Activated CD4-positive, alpha-beta T cell treated with anti-CD3 and anti-CD28 coated beads, Interleukin-2, amount 10 ng/mL, durations not matched to agents 24 days and 14 days (primary cell): ENCODE measurements at places on chromosomes 7 and 10. TPM values are rescaled to one million over a fixed set of nuclear protein-coding genes. Genes with fewer than 3 reads are reported as not detected.
A peak's percentile ranks its signal among the peaks of the same experiment; 100 is the strongest.

GRCh38 chr10:30978843-30979242, 52.8 kb downstream of the ZNF438 start:
- H3K4me1 ChIP-seq, result peaks cover 4% of the 10 kb centered on the region
- H3K27ac ChIP-seq, result no peak overlapping the region
- no peak overlapping the region for H3K4me3 ChIP-seq
- DNase-seq, result peak; percentile 18

Gene FKBP6
- not detected in 2 replicates for total RNA-seq

Gene GNB2
- 205 and 211 TPM in 2 replicates for total RNA-seq

DNA sequence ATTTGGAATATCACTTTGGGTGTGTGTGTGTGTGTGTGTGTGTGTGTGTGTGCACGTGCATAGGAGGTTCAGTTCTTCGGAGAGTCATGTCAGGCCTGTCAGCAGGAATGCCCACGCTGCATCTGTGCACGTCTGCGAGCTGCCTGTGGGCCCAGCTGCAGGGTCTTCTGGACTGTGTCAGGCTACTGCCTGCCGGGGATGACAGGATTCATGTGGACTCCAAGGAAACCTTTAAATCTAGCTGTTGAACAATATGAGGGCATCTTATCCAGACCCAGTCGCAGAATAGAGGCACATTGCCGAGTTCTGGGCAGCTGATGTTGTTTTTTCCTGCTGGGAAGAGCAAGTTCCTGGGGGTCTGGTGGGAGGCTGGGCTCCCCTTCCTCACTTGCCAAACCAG, 19.0 kb downstream of the AQP1 start:
- peaks cover 1% of the 10 kb centered on the region for H3K27me3 ChIP-seq
- no peak overlapping the region for H3K4me3 ChIP-seq
- no peak for DNase-seq
- H3K36me3 ChIP-seq, result no peaks in the 10 kb centered on the region

Gene GHRHR
- not detected in 2 replicates for total RNA-seq

Gene WDR11
- total RNA-seq, result 48.2 and 50.3 TPM in 2 replicates

DNA sequence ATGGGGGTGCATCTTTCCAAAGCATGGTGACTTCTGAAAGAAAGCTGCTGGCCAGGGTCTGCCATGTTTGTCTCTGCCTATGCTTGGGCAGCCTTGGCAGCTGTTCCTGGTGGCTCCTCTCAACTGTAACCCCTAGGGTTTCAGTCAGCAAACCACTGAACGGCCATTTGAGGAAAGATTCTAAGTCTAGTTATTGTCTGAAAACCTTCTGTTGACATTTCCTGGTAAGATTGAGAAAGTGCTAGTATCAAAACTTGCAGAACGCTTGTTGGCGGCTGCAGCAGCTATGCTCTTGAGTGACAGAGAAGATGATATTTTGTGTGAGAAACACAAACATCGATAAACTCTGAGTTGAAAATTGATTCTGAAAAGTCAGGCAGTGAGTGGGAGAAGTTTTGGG, 523.1 kb downstream of the LRMDA start:
- H3K27ac ChIP-seq, result no peak overlapping the region
- H3K36me3 ChIP-seq, result no peaks in the 10 kb centered on the region
- H3K4me1 ChIP-seq, result no peaks in the 10 kb centered on the region
- H3K4me3 ChIP-seq, result no peak overlapping the region
- DNase-seq, result no peak

Gene MBL2
- not detected in 2 replicates for total RNA-seq

- H3K27me3 ChIP-seq, result peaks cover 3% of the 10 kb centered on the region
- no peak for DNase-seq
- no peak overlapping the region for H3K4me3 ChIP-seq
- peaks cover 19% of the 10 kb centered on the region for H3K4me1 ChIP-seq
These were observed 43.6 kb upstream of the CARD11 start for GRCh38 chr7:3087243-3087755.

Gene TMEM229A
- not detected in 2 replicates for total RNA-seq

Gene SOSTDC1
- total RNA-seq, result not detected in 2 replicates

DNA sequence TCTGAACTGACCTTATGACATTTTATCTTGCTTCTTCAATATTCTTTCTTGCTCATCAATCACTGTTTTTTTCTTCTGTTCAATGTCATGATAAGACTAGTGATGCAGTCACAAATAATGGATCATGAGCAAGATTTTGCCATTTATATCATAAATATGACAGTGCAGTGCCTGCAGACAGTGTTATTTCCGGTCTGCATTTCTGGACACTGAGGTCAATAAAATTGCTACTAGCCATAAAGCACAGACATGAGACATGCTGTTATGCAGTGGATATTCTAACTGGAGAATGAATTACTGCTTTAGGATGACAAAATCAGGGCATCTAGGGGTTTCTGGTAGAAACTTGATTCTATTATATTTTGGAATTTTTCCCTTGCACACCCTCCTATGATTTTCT, 1509.7 kb upstream of the LRRTM3 start:
- H3K4me1 ChIP-seq, result no peaks in the 10 kb centered on the region
- H3K27me3 ChIP-seq, result no peaks in the 10 kb centered on the region
- H3K27ac ChIP-seq, result no peak overlapping the region
- no peak overlapping the region for H3K4me3 ChIP-seq
- DNase-seq, result no peak
- no peaks in the 10 kb centered on the region for H3K36me3 ChIP-seq

DNA sequence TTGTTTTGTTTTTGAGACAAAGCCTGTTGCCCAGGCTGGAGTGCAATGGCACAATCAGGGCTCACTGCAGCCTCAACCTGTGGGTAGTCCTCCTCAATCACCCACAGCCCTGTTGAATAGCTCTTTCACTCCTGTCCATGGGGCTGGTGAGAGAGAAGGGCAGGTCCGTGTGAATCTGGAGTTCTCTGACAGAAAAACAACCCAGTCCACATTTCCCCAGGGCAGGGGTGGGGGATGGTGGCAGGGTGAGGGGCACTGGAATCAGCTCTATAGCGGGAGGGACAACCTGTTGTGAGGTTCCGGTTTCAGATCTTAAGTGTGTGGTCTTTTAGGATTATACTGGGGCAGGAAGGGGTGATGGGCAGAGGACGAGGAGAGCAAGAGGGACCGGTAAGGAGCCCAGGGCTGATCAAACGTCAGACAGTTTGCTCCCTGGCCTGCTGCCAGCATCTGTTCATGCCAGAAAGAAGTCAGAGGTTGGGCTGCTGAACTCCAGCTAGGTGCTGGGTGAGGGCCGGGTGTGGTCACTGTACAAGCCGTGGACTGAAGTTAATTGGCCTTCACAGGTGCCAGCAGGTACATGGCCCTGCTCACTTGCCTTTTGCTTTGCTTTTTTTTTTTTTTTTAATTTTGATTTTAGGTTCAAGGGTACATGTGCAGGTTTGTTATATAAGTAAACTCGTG, 33.2 kb upstream of the MKRN1 start:
- no peaks in the 10 kb centered on the region for H3K4me1 ChIP-seq
- peaks cover 4% of the 10 kb centered on the region for H3K27me3 ChIP-seq
- no peak for DNase-seq
- H3K4me3 ChIP-seq, result no peak overlapping the region

GRCh38 chr10:21975378-21975990, 28.0 kb downstream of the DNAJC1 start:
- peaks cover 4% of the 10 kb centered on the region for H3K4me1 ChIP-seq
- no peak overlapping the region for H3K4me3 ChIP-seq
- no peaks in the 10 kb centered on the region for H3K27me3 ChIP-seq
- no peaks in the 10 kb centered on the region for H3K36me3 ChIP-seq

DNA sequence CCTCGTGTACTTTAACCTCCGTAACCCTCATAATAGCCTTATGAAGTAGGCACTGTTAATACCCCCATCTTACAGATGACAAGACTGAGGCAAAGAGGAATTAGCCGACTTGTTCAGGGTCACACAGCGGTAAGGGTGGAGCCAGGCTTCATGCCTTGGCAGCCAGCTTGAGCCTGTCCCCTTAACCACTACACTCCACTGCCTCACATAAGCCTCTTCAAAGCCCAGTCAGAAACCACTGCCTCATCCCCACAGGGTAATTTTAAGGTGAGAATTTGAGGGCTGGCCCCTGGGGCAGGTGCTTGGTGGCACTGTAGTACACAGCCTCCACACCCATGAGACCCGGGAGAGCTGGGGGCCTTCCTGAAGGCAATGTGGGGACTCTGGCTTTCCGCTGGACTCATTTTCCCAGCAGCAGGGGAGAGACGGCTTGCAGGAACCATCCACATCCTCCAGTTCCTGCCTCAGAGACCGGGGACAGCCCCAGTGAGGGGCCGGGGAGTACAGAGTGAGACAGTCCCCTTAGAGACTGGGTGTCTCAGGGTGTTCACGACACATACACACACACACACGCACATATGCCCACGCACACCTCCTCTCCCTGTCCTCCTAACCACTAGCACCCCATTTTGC, 7.6 kb upstream of the C10orf105 start:
- peaks cover 66% of the 10 kb centered on the region for H3K4me1 ChIP-seq
- H3K36me3 ChIP-seq, result no peaks in the 10 kb centered on the region
- H3K27me3 ChIP-seq, result no peaks in the 10 kb centered on the region
- peak overlapping the region; percentile 98 for H3K27ac ChIP-seq
- peak; percentile 83 for DNase-seq

- no peaks in the 10 kb centered on the region for H3K27me3 ChIP-seq
- DNase-seq, result no peak
- no peak overlapping the region for H3K27ac ChIP-seq
- H3K4me1 ChIP-seq, result no peaks in the 10 kb centered on the region
- no peak overlapping the region for H3K4me3 ChIP-seq
These were observed 116.2 kb downstream of the AVL9 start for GRCh38 chr7:32611201-32612099.

Gene KCNH2
- 0.36 and 0.37 TPM in 2 replicates for total RNA-seq

GRCh38 chr10:81502677-81503359, 372.2 kb upstream of the NRG3 start:
- H3K36me3 ChIP-seq, result no peaks in the 10 kb centered on the region
- no peak for DNase-seq
- H3K27ac ChIP-seq, result no peak overlapping the region

GRCh38 chr10:73858750-73859427, 15.5 kb downstream of the CAMK2G start:
- peak overlapping the region; percentile 71 for H3K27ac ChIP-seq
- DNase-seq, result no peak
- H3K4me1 ChIP-seq, result peaks cover 50% of the 10 kb centered on the region

DNA sequence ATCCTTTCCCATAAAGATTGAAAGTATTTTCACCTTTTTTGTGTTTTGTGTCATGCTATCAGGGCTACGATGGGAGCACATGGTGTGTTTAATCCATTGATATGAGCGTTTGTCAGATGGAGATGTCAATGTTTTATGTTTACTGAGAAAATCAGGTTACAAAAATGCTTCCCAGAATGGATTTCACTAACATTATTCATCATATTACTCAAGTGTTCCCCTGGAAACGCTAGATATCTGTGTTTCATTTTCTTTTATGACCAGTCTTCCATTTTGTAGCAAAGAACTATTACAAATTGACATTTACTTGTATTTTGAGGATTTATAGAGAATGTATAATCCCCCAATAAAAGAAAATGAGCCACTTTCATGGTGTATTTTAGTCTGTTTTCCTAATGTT, 293.5 kb upstream of the AKR1E2 start:
- no peak for DNase-seq
- H3K27me3 ChIP-seq, result peaks cover 18% of the 10 kb centered on the region
- no peaks in the 10 kb centered on the region for H3K4me1 ChIP-seq
- H3K27ac ChIP-seq, result no peak overlapping the region
- no peaks in the 10 kb centered on the region for H3K36me3 ChIP-seq
- no peak overlapping the region for H3K4me3 ChIP-seq

Gene GRM3
- not detected in 2 replicates for total RNA-seq

DNA sequence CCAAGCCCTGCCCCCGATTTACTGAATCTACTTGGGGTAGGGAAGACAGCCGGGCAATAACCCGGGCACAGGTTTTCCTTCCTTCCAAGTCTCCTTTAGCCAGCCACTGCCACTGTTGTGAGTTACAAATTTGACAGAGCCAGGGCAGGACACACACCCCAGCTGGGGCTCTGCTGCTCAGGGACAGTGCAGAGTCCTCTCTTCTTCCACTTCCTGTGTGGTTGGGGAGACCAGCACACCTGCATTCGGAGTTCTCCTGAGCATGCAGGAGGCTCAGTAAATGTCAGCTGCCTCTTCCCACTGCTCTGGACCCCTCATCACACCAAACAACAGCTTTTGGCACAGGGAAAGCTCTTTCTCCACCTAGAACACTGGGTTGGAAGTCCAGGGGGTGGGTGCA, 21.3 kb downstream of the CHST15 start:
- peaks cover 8% of the 10 kb centered on the region for H3K4me1 ChIP-seq
- no peak overlapping the region for H3K27ac ChIP-seq
- H3K27me3 ChIP-seq, result peaks cover 8% of the 10 kb centered on the region
- DNase-seq, result no peak

DNA sequence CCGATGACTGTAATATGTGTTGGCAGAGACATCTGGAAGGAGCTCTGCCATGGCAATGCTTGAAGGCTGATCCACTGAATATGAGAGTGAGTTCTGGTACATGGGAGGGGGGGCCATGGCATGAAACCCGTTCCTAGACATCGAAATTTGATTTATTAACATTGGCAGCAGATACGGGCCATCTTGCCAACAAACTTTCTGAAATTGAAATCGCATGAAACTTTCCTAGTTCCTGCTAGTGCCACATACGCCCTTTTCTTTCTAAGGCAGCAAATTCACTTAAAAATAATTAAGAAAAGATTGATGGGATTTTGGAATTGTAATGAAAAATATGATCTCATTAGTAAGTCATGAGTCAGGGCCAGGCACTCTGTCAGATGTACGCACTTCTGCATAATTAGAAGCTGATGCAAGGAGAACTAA, 91.8 kb upstream of the KMT2C start:
- no peak for DNase-seq
- H3K27me3 ChIP-seq, result no peaks in the 10 kb centered on the region
- no peak overlapping the region for H3K4me3 ChIP-seq

Gene ARID5B
- 56.9 and 58.2 TPM in 2 replicates for total RNA-seq

DNA sequence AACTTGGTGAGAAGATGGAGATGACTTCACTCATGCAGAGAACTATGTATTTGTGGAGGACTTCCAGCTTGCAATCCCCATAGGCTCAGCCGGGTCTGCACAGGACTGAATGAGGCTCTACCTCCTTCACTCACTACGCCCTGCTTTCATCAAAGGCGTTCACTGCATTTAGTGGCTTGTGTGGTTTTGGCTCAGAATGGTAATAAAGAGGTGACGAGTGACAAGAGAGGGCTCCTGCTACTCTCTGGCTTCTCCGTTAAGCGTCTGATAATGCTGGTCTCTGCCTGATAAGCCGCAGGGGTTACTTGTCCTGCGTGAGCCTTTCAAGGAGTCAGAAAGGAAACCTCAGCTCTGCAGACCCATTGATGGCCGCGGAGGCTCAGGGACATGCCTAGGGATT, 343.4 kb downstream of the PRPF18 start:
- H3K4me1 ChIP-seq, result peaks cover 5% of the 10 kb centered on the region
- no peak overlapping the region for H3K27ac ChIP-seq
- H3K36me3 ChIP-seq, result no peaks in the 10 kb centered on the region
- H3K4me3 ChIP-seq, result no peak overlapping the region
- peak; percentile 78 for DNase-seq
- peaks cover 10% of the 10 kb centered on the region for H3K27me3 ChIP-seq

GRCh38 chr10:5604961-5605360, 61.4 kb downstream of the ASB13 start:
- no peaks in the 10 kb centered on the region for H3K4me1 ChIP-seq
- H3K36me3 ChIP-seq, result no peaks in the 10 kb centered on the region
- H3K27ac ChIP-seq, result no peak overlapping the region
- no peak overlapping the region for H3K4me3 ChIP-seq

Gene HOXA1
- 0.09 and 0.16 TPM in 2 replicates for total RNA-seq
